Activated CD4-positive, alpha-beta T cell treated with anti-CD3 and anti-CD28 coated beads for 24 hours (primary cell): ENCODE measurements at places on chromosomes 3 and 15.

DNA sequence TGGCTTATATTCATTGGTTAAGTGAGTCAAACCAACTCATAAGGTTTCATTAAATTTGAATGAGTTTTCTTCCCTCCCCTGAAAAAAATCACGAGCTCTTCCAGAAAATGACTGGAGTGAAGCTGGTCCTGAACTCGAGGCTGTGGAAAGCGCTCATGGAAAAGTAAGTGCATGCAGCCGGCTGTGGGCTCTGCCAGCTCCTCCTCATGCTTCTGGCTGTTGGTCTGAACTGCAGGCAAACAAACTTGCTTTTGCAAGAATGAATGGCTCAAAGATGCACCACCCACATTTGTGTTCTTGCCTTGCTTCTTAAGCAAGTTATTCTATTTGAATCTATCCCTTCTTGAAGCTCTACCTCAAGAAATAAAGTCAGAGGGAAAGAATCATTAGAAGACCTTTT, 6.2 kb downstream of the ETV5 start:
- no peak for DNase-seq

GRCh38 chr3:4218456-4219226, 84.5 kb upstream of the SETMAR start:
- no peak for DNase-seq

DNA sequence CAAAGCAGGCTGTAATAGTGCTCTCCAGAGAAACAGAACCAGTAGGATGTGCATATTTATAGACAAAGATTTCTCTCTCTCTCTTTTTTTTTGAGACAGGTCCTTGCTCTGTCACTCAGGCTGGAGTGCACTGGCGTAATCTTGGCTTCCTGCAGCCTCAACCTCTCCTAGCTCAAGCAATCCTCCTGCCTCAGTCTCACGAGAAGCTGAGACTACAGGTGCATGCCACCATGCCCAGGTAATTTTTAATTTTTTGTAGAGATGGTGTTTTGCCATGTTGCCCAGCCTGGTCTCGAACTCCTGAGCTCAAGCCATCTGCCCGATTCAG, 67.1 kb upstream of the CHD2 start:
- no peak for DNase-seq

GRCh38 chr3:121557426-121557934, 10.3 kb upstream of the ARGFX start:
- DNase-seq, result no peak

DNA sequence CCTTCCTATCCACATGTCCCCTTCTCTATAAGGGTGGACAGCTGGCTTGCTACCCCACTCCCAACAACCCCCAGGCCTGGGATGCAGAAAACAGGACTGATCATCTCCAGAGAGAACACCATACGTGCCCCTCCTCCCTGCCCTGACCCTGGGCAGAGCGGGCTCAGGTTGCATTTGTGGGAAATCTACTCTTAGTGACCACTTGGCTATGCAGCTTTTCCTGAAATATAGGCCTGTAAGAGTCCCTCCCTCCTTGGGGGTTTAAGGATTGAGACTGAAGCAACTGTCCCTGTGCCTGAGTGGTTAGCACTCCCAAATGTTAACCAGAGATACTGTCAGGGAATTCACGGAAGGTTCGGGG, 11.7 kb downstream of the SH2D7 start:
- DNase-seq, result no peak
